ENCODE measurements at places on chromosomes 12 and 14.

DNA sequence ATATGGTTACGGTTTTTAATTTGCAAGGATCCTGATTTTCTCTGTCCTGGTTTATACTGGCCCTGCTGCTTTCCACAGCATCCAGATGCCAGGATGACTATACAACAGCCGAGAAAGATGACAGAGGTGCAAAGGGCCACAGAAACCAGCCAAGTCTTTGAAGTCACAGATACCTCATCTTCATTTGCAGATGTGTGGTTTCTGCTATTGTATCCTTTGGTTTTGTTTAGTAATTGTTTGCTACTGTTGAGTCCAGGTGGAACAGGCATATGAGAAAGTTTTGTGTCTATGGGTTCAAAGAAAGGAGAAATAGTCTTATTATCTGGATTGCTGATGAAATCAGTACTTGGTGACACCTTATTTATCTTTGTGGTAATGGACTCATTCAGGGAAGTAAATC lies 17.3 kb upstream of the KLHL42 start:
- DNase-seq: no peak

DNA sequence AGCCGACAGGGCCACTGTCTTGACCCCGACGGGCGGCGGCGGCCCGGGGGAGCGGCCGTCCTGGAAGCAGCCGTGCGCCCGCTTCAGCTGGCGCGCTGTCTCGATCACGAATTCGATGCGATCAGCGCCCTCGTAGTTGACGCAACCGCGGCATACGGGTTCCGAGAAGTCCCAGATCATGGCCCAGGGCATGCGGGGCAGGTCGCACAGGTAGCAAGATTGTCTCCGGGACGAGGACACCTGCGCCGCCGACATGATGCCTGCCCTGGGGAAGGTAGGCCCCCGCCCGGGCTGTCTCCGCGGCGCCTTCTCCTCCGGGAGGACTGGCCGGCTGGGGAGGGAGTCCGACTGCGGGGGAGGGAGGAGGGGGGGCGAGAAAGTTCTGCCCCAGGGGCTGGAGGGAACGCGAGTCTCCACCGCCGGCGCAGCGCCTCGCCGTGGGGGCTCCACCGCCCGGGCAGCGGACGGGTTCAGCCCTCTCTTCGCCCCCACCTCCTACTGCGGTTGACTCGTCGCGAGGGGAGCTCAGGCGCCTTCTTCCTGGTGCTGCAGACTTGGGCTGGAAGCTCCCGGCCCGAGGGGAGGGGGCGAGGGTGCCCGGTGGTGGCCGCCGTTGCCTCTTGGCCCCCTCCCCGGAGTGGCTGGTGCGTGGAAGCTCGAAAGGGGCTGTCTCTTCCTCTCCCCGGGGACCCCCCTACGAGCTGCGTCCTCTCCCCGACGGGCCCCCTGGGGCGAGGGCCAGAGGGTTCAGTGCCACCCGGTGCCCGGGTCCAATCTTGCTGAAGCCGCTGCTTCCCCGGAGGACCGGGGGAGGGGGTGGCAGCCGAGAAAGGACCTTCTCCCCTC lies 747 bp downstream of the IRF2BPL start:
- peak; percentile 50 for DNase-seq

DNA sequence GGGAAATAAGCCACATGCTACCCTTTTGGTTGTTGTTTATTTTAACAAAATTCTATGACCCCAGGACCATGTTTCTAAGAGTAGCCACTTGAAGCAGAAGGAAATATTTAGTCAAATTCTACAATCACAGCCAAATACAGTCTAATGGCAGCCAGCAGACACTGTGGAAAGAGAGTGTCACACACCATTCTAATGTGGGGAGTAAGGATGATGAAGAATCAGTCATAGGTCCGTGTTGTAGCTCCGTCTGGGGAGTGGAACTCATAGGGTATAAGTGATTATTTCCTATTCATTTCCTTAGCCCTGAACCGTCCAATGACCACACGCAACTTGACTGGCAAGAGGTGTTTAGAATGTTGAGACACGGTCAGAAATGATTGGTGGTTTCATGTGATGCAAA lies 461.2 kb downstream of the DPF3 start:
- DNase-seq: no peak

GRCh38 chr14:24293525-24293924 lies 6.1 kb downstream of the DHRS1 start:
- DNase-seq: no peak

GRCh38 chr14:93056840-93057585 lies 58.7 kb downstream of the ITPK1 start:
- no peak for DNase-seq

- DNase-seq: peak; percentile 56
Measured at GRCh38 chr12:69987579-69988091, 162.6 kb downstream of the MYRFL start.

DNA sequence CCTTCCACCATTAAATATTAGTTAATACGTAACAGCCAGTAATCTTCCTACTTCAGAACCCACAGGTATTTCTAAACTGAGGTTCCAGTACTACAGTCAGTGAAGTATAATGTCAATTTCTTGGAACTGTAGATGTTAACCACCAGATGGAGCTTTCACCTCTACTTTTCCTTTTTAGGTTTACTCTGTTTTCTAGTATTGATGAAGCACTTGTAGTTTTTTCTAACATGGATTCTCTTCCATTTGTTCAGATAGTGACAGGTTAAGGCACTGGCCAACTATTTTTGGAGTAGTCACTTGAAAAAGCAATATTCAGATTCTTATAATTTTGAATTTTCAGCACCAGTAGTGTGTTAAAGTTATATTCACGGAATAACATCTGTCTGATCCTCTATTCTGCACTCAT lies 4.6 kb upstream of the SEC23A start:
- peak; percentile 51 for DNase-seq

- no peak for DNase-seq
Measured at GRCh38 chr14:28756884-28757570, 9.6 kb upstream of the FOXG1 start.

DNA sequence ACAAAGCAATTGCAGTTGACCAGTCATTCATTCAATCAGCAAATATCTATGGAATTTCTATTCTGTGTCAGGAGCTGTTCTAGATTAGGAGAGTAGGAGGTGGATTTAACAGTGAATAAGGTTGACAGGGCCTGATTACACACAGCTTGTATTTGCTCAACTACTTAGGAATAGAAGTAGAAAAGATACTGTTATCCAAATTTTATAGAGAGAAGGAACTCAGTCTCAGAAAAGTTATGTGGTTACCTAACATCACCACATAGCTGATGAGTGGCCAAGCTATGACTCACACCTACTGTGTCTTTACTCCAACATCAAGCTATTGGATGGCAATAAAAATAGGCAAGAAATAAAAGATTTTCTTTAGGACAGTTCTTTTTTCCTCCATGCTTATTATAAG lies 374.8 kb downstream of the RMST start:
- DNase-seq: no peak

- DNase-seq: no peak
Measured at GRCh38 chr14:67935371-67935770, 115.8 kb downstream of the RAD51B start.

GRCh38 chr14:102729268-102729667 lies 48.0 kb upstream of the TRAF3 start:
- DNase-seq: no peak

GRCh38 chr14:58082011-58082410 lies 70.0 kb downstream of the ARMH4 start:
- DNase-seq: no peak

GRCh38 chr14:79514700-79515099 lies 696.6 kb downstream of the DIO2 start:
- no peak for DNase-seq
